ENCODE measurements at places on chromosomes 12 and 14.

DNA sequence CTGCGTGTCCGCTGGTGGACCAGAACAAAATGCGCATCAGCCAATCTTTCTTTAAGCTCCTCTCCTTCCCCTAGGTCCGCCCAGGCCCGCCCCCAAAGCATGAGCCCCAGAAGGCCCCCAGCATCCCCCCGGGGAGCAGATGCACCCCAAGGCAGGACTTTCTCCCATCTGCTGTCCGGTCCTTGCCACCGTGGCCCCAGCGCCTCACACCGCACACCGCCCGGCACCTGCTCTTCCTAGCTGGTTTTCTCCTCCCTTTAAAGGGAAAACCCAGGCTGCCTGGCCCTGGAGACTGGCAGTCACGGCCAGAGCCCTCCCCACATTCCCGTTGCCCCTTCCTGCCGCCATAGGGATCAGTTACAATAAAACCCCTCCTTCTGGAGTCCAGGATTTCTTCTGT lies 30.2 kb downstream of the RIMBP2 start:
- DNase-seq, result no peak

DNA sequence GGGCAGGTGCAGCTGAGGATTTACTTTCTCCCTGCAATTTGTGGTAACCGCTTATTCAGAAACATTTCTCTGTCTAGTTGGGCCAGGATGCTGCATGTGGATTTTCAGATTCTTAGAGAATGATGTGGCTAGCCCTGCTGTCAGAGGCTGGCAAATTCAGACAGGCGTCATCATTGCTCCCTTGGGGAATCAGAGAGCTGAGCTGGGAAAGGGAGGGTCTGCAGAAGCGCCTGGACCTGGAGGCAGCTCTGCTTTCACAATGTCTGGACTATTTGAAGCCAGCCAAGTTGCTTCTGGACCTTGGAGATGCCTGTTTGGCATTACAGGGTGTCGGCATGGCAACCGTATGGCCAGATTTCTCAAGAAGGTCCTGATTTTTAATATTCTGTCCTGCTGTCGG lies 3.4 kb downstream of the GALNT16 start:
- DNase-seq, result no peak

DNA sequence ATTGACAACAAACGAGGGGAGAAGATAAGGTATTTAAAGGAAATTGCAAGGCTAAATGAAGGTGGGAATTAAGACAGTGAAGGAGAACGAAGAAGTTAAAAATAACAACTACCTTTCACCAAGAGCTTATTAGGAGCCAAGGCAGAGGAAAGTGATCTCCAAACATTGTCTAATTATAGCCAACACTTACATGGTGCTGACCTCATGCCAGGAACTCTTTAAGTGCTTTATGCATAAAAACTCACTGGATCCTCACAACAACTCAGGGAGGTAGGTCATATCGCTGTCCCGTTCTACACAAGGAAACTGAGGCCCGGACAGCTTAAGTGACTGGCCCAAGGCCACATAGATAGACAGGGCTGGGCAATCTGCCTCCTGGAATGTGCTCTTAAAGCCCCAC lies 19.5 kb downstream of the TAMALIN start:
- DNase-seq, result no peak

GRCh38 chr14:106044949-106045596 lies 518.7 kb downstream of the TMEM121 start:
- peak; percentile 9 for DNase-seq

GRCh38 chr12:39327510-39327909 lies 115.4 kb downstream of the KIF21A start:
- DNase-seq, result no peak

DNA sequence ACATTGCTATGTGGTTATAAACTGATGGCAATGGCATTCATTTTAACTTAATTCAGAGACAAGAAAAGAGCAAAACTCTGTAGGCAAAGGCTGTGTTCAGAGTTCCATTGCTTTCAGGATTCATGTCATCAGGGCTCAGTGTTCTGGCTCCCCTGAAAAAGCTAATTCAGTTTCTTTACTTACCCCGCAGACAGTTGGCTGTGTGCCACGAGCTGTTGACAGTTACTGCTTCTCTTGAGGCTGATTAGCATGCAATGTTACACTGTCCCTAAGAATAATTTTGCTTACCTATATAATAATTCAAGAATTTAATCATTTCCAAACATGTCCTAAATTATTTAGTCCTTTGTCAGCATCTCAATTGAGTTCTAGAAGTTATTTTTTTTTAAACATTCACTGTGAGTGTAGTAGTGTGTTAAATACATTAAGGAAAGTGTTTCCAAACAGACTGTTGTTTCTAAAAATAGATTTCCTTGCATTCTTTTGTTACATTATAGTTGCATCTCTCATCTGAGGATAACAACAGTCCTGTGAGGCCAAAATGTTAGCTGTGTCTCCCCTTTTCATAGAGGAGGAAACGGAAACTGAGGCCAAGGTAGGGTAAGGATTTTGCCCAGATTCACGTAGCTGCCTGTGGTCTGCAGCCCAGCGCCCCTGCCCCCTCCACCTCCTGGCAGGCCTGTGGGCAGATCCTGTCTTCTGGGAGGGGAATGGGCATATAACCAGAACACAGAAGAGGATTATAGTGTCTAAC lies 98.6 kb downstream of the PELI2 start:
- no peak for DNase-seq

DNA sequence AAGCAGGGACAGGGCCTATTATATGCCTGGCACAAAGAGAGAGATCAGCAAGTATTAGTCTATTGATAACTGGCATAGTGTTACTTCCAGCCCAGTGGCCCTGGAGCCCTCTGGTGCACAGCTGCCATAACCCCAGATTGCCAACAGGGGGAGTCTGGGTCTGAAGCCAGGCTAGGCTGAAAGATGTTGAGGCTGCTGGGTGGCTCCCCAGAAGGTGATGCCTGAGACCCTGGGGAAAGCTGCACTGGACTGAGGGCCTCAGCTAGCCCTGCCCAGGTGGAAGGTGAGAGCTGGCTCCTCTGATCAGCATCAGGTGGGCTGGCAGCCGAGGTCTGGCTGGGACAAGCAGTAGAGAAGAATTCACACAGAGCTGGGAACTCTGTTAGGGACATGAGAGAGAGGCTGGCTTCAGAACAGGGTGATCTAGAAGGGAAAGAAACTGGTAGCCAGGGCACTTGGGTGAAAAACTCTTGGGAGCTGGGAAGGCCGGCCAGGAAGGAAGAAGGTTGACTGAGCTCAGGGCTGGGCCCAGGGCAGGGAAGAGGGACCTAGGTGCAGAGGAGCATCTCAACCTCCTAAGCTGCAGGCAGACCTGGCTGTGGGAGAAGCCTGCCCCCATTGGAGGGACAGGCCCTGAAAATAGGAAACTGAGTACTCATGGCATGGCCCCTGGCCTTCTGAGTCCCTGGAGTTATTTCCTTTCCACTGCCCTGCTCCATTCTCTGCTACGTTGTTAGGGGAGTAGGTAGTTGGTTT lies 3.9 kb downstream of the GZMH start:
- peak; percentile 70 for DNase-seq

DNA sequence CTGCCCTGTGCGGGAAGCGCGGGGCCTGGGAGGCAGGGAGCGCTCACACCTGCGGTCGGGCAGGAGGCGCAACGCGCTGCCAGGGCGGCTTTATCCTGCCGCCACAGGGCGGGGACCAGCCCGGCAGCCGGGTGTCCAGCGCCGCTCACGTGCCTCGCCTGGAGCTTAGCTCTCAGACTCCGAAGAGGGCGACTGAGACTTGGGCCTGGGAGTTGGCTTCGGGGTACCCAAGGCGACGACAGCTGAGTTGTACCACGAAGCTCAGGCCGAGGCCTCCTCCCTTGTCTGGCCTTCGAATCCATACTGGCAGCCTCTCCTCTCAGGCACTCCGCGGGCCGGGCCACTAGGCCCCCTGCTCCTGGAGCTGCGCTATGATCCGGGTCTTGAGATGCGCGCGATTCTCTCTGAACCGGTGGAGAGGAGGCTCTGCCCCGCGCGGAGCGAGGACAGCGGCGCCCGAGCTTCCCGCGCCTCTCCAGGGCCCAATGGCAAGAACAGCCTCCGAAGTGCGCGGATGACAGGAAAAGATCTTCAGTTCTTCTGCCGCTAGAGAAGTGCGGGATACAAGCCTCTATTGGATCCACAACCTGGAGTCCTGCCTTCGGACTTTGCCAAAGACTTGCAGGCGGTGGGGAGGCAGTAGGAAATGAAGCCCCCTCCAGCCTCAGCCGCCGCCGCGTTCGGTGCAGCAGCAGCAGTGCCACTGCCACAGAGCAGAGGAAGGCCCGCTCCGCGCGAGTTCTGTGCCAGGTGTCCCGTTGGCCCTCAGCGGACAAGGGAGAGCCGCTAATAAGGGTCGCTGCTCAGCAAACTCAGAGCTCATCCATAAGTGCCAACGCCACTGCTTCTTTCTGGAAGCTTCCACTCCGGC lies 6.8 kb downstream of the SIX1 start:
- DNase-seq, result no peak
